ENCODE measurements at places on chromosomes 11 and 22.
A peak's percentile ranks its signal among the peaks of the same experiment; 100 is the strongest.

DNA sequence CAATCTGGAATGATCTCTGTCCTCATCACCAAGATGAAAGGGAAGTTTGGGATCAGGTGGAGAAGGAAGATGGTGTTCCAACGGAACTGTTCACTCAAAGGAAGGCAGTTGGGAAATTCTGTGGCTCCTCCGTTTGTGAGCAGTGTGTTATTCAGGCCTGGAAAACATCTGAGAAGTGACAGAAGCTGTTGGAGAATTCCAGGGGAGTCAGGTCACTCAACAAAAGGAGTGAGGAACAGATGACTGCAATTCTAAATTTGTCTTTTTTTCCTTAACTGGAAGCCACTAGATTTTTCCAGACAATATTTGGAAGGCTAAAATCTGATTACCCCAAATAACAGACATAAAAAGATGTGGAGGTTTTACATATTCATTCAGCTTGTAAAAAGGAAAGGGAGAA, 107.8 kb downstream of the CD44 start:
- no peak for DNase-seq

- no peak for DNase-seq
Measured at GRCh38 chr11:4375431-4376140, 7.4 kb upstream of the OR52B4 start.

DNA sequence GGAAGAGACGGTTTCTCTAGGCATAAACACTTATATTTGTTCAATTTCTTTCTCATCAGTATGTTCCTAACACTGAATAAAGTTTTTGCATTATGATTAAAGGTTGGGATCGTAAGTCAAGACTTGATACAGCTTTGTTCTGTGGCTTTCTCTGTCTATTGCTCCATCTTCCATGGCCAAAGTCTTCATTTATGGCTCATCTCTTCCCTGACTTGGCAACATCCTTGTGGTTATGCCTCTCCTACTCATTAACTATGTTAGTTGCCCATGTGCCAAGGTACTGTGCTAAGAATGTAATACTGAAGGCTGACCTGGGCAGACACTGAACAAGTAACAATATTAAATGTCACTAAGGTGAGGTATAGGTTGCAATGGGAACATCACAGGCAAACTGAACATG, 1.6 kb upstream of the ACCSL start:
- no peak for DNase-seq

GRCh38 chr11:115656669-115657068, 152.5 kb upstream of the CADM1 start:
- no peak for DNase-seq

- no peak for DNase-seq
Measured at GRCh38 chr22:26646158-26646557, 11.2 kb upstream of the MIAT start.

DNA sequence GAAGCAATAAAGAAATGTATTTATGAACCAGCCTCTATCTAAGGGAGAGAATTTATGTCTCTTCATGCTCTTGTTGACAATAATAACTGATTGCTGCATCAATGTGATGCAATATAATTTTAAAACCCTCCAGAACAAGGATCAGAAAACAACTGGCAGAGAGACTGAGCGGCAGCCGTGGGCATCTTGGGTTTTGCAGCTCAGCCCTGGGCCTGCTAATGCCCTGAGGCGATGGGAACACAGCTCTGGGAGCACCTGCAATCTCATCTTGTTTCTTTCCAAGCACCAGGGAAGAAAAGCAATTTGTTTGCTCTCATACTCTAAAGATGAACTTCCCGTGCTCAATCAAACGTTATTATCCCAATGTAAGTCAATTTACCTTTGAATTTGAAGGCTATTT, 245.7 kb downstream of the ST3GAL4 start:
- DNase-seq: no peak

- DNase-seq: no peak
Measured at GRCh38 chr11:72314600-72315392, 70.8 kb upstream of the PHOX2A start.

DNA sequence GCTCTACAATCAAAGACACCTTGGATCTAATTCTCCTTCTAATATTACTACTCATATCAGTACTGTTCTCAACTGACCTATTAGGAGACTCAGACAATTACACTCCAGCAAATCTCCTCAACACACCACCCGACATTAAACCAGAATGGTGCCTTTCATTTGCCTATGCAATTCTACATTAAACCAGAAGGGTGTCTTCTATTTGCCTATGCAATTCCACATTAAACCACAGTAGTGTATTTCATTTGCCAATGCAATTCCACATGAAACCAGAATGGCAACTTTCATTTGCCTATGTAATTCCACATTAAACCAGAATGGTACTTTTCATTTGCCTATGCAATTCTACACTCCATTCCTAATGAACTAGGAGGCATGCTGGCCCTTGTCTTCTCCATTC, 15.3 kb upstream of the APOL3 start:
- no peak for DNase-seq

DNA sequence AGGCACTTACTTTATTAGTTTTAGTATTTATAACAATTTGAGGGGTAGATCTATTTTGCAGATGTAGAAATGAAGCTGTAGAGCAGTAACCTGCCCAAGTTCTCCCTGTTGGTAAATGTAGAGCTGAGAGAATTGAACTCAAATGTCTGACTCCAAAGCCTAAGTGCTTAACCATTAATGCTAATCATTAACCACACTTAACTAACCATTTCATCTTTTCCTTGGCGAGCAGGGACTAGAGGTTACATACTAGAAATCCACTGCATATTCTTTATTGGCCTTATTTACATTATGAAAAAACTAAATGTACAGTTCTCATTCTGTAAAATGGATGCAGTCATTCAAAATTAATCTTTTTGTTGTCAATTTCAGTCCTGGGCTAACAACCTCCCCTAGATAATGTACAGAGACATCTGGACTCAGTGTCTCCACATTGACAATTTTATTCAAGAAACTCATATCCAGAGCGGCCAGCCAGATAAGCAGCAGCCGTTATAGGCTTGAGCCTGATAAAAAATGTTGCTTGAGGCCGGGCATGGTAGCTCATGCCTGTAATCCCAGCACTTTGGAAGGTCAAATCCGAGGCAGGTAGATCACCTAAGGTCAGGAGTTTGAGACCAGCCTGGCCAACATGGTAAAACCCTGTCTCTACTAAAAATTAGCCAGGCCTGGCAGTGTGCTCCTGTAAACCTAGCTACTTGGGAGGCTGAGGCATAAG, 76.7 kb upstream of the PICALM start:
- DNase-seq: no peak

- DNase-seq: no peak
Measured at GRCh38 chr22:49828599-49828965, 909 bp upstream of the BRD1 start.

- DNase-seq: no peak
Measured at GRCh38 chr11:729492-730074, 17.7 kb upstream of the TALDO1 start.

DNA sequence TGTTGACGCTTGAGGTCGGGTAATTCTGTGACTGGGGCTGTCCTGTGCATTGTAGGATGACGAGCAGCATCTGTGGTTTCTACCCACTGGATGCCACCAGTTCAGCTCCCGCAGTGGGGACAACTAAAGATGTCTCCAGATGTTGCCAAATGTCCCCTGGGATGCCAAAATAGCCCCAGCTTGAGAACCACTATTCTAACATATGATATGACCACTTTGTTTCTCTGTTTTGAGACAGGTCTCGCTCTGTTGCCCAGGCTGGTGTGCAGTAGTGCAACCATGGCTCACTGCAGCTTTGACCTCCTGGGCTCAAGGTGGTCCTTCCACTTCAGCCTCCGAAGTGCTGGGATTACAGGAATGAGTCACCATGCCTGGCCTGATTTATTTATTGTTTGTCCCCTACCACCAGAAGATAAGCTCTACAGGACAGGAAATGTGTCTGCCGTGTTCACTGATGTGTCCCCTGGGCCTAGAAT, 4.4 kb upstream of the MEN1 start:
- no peak for DNase-seq

DNA sequence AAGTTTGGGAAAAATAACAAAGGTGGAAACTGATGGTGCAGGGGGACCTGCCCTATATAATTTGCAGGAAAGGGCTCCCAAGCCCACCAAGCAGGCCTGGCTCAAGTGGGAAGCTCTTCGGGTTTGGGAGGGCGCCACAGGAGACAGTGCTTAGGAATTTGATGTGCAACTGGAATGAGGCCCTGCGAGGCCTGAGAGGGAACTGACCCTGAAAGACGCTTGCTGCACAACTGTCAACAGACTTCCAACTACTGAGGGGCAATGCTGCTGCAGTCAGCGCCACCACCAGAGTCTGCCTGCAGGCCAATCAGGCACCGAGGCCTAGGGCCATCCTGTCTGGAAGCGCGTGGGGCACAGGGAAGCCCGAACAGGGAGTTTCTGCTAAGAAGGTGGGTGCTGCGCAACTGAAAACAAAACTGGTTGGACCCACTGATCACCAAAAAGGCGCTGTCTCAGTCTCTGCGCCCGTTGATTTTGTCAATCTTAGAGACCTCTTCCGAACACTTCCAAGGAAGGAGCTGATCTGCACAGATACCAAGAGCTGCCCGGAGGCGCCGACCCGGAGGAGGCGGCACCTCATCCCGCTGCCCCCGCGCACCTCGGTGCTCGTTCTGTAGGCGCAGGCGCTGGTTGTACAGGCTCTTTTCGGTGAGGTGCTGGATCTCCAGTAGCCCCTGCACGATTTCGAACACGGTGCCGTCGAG, 667 bp downstream of the DGCR6L start:
- peak; percentile 37 for DNase-seq

GRCh38 chr22:33932997-33933396, 12.7 kb upstream of the LARGE1 start:
- DNase-seq: no peak

GRCh38 chr22:25779890-25780289, 37.9 kb downstream of the MYO18B start:
- DNase-seq: no peak

GRCh38 chr11:88819616-88820015, 246.2 kb downstream of the GRM5 start:
- no peak for DNase-seq

DNA sequence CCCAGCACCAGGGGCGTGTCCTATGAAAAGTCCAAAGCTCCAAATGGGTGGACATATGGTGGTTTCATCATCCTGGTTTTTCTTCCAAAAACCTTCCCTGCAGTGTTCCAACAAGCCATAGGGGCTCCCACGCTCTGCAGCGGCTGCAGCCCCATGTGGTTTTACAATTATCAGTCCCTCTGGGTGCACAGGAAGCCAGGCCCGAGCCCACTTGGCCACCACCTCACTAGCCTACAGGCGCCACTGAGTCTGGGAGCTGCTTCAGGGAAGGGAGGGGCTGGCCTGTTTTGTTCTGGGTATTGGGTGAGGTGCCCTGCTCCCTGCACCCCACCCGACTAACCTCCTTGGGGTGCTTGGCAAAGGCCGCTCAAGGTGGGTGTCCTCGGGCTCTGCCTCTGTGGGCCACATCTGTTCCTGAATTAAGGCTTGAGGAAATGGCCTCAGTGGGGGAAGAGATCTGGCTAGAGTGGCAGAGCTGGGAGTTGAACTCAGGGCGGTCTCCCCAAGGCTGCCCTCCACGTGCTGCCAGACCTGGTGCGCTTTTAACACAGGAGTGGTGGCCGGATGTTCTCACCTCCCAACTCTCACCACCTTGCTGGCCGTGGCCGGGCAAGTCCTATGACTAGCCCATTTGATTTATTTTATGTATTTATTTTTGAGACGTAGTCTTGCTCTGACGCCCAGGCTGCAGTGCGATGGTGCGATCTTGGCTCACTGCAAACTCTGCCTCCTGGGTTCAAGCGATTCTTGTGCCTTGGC, 5.3 kb upstream of the CDC42BPG start:
- no peak for DNase-seq

DNA sequence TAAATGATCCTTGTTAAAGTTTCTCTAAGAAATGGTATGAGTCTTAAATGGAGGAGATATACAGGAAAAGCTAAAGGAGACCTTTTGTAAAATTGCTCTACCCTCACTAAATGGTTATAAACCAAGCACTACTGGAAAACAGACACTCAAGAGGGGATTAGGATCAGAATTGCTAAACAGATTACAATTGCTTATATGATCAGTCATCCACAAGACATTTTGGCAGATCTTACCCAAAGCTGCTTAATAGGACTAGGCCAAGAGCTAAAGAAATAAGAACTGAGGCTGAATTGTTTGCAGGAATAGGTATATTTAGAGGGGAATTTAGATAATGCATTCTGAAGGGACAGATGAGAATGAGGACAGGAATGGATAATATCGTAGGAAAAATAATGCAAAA, 9.5 kb downstream of the HARBI1 start:
- DNase-seq: no peak

- DNase-seq: no peak
Measured at GRCh38 chr22:17119481-17120202, 1.5 kb downstream of the TMEM121B start.

DNA sequence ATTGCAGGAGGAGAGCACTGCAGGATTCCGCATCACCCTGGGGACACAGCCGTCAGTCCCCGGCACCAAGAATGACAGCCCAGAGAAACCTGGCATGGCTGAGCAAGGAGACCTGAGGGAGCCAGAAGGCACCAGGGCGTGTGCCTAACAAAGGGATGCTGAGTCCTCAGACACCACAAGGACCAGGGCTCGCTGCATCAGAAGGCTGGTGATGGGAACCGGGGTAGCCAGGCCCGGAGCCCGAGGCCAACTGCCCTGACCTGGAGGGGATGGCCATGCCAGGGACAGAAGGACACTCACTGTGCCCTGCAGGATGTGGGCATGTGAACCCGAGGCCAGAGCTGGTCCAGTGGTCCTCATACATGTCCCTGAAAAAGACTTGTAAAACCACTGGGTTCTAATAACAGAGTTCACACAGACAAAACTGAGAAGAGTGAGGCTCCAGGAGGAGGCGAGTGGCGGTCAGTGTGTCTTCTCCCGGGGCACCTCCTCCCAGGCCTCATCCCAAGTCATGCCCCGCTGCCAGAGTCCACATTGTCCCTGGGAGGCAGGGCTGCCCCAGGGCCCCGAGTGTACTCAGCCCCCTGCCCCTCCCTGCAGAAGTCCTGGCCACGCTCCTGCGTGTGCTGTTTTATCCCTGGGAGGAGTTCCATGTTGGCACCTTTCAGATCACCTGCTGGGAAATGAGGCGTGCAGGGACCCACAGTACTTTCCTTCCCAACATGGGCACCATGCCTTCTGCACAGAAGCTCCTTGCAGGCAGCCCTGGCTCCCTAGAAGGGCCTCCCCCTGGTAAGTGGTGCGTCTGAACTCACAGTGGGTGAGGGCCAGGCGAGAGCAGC, 42.5 kb downstream of the TBX1 start:
- DNase-seq: no peak

- no peak for DNase-seq
Measured at GRCh38 chr11:32953700-32954099, 61.1 kb downstream of the QSER1 start.

- DNase-seq: no peak
Measured at GRCh38 chr11:91023731-91024130, 800.9 kb upstream of the CHORDC1 start.
